ENCODE measurements at places on chromosomes 12 and 14. TPM values are rescaled to one million over a fixed set of nuclear protein-coding genes. Genes with fewer than 3 reads are reported as not detected.

Gene GLIPR1L2
- 0.30 TPM for total RNA-seq

Gene BCL11B
- 115 TPM for total RNA-seq

Gene RCOR1
- total RNA-seq, result 23.7 TPM

Gene GPR84
- total RNA-seq, result 0.15 TPM

Gene FAM90A1
- total RNA-seq, result 0.15 TPM

Gene CCDC88C
- total RNA-seq, result 193 TPM

Gene KRT6A
- not detected for total RNA-seq

Gene AICDA
- total RNA-seq, result not detected

DNA sequence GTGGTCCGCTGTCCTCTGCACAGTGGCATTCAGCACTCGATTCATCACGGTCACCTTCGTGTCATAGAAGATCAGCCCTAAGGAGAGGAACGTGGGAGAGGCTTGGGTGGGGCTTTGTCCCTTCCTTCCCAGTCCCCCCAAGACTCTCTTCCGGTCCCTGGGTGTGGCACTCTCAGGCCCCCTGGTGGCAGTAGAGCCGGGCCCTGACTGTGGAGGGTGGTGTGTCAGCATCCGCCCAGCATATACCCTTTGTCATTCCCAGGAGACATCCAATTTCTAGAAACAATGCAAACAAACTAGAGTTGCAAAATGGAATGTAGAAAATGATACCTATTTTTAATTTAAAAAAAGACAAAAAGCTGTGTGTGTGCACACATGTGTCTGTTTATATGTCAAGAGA, 45.0 kb downstream of the TRAFD1 start:
- DNase-seq, result peak; percentile 23

DNA sequence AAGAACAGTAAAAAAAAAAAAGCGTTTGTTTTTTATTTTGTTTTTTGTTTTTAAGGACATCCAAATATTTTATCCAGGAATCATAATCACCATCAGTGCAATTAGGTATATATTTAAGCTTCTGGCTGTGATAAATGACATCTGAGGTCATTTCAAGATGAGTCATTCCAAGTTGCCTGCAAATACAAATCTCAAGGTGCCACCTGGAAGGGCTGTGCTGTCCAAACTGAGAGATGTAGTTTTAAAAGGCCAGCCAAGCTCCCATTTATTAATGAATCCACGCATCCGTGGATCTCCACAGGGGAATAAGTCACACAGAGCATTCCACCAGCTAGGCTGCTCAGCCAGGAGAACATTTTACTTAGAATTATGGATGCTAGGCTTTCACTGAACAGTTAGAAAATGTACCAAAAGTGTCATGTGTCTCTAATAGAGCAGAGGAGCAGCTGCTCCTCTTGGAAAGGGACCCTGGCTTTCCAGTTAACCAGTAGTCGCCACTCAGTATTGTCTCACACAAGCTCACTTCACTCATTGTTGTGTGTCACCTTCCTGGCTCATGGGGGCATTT, 1151.4 kb upstream of the TMEM132C start:
- no peak for DNase-seq

DNA sequence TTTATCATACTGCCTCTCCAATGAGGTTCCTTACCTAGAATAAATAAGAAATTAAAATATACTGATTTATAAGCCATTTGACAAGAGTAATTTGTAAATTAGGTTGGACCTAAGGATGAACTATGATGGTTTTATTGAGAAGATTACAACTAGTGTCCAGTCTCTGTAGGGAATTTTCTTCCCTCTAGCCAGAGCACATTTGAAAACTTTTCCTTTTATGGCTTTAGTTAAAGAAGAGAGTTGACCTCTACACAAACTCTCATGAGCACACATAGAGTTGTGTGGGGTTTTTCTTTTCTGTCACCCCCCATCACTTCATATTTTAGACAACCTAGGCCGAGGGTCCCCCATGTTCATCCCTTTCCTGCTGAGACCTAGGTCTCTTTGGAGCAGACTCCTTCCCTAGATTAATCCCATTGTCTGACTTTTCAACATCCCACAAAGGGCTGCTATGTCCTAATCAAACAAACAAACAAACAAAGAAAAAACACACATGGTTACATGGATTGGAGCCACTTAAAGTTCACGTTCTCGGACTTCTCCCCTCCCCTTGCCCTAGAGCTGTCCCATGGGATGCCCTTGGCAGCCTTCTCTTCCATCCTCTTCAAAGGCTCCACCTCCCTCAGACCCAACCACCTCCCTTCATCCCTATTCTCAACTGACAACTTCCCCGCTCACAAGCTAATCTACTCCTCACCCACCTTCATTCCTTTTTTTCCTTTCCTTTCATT, 40.7 kb downstream of the GPR135 start:
- DNase-seq, result no peak

DNA sequence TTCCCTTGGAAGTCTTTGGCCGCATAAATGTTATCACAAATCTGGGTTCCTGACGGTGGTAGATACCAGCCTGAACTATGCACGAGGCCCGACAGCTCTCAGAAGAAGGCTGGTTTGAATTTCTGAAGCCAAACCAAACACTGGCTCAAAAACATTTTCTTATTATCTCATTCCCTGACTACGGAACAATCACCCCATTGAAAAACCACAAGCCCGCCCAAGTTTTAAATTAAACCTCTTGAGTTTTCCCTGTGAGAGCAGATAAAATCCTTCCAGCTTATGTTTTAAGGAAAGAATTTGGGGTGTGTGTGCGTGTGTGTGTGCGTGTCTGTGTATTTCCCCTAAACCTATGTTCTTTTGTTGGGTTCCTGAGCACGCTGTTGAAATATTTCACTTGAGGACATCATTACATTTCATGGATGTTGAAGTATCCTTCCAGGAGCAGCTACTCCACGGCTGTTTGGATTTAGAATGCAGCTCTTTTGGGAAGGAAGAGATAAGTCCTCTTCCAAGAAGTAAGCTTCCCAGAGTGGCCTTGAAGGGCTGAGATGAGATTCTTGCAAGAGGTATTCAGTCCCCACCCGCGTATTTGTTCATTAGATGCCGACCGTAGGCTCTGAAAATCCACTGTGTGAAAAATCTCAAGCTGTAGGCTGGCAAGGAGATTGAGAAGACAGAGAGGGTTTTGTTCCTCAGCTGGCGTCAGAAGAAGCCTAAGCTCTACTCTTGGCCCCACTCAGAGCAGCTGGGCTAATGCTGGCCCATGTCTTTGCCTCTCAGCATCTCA, 131.0 kb upstream of the NCOR2 start:
- no peak for DNase-seq

DNA sequence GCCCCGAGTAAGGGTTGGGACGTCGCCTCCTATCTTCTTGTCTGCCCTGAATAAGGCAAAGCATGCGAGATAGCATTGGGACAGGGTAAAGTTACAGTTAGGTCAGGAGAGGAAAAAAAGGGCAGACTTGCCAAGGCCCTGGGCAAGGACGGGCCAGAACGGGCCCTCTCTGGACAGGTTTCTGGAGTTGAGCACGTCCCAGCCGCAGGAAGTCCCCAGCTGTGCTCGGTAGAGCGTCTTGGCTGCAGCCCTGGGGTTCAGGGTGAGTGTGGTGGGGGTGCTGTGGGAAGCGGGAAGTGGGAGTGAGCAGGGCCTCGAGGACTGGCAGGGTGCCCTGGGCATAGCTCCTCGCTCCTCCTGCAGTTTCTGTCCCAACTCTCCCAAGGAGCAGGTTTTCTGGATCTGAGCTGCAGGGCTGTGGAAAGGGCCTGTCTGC, 5.4 kb downstream of the RPS6KL1 start:
- DNase-seq, result no peak

- no peak for DNase-seq
Measured at GRCh38 chr14:94660306-94660946, 48.2 kb downstream of the SERPINA3 start.

GRCh38 chr14:59254911-59255545, 66.6 kb downstream of the DAAM1 start:
- no peak for DNase-seq

DNA sequence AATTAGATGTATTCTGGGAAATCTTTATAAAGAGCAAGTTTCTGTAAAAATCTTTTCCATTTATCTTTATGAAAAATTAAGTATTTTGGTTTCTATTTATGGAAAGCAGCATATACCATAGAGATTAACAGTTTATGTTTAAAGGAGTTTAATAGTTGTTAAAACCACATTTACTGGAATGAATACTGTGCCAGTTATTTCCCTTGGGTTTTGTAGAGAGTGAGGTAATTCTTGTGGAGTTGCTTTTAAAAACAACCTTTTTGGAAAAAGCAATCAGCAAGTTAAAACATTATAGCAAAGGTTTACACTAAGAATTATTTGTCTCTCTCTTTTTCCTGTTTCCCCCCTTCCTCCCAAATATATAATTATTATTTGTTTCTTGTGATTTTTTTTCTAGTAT, 34.9 kb downstream of the AEBP2 start:
- DNase-seq, result no peak

GRCh38 chr12:132049876-132050275, 94.2 kb downstream of the DDX51 start:
- DNase-seq, result no peak

- DNase-seq, result no peak
Measured at GRCh38 chr12:98635657-98636323, 8.8 kb downstream of the IKBIP start.

DNA sequence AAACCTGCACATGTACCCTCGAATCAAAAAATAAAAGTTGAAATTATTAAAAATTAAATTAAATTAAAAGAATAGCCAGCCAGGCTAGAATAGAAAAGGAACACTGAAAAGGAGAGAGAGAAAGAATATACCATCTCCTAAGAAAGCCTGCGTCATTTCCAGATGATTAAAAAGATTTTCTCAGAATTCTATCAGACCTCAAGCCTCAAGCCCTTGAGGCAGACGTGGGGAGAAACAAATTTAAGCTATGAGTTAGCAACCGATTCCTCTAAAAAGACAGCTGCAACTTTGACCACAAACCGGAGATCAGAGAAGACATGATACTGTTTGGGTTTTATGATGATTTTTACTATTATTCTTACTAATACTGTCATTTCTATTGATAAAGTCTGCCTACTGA, 138.3 kb downstream of the KSR2 start:
- no peak for DNase-seq

DNA sequence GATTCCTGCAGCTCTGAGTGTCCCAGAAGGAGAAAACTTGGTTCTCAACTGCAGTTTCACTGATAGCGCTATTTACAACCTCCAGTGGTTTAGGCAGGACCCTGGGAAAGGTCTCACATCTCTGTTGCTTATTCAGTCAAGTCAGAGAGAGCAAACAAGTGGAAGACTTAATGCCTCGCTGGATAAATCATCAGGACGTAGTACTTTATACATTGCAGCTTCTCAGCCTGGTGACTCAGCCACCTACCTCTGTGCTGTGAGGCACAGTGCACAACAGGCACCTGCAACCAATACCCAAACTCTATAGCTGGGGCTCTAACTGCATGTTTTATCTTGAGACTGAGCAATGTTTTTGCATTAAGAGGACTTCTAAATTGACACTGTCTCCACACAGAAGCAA, 379.2 kb upstream of the OR4E1 start:
- DNase-seq, result peak; percentile 13

- DNase-seq, result no peak
Measured at GRCh38 chr14:103638594-103638993, 9.6 kb downstream of the KLC1 start.

GRCh38 chr12:52559979-52560378, 7.0 kb upstream of the KRT71 start:
- DNase-seq, result no peak

DNA sequence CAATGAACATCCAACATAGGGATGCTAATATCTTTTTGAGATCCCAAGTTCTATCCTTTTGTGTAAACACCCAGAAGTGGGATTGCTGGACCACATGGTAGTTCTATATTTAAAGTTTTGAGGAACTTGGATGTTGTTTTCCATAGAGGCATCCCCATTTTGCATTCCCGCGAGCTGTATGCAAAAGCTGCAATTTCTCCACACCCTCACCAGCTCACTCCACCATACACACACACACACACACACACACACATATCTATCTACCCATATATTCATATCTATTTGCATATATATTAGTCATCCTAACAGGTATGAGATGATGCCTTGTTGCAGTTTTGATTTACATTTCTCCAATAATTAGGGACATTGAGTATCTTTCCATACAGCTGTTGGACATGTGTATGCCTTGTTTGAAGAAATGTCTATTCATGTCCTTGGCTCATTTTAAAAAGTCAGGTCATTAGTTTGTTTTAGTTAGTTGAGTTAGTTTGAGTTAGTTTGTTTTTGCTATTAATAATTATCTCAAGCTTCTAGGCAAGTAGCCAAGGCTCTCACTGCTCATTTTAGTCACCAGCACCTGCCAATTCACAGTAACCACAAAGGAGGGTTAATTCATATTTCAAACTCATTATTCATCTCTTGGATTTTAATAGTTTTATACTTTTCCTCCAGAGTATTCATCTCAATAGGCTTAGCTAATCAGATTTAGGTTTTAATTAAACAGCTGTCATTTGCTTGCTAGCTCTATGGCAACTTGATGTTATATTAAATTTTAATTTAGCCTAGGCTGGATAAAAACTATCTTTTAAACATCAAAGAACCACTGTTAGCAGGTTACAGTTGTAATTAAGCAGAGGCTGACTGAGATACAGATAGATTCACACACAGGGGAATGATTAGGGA, 1435.9 kb upstream of the TMEM132C start:
- no peak for DNase-seq

DNA sequence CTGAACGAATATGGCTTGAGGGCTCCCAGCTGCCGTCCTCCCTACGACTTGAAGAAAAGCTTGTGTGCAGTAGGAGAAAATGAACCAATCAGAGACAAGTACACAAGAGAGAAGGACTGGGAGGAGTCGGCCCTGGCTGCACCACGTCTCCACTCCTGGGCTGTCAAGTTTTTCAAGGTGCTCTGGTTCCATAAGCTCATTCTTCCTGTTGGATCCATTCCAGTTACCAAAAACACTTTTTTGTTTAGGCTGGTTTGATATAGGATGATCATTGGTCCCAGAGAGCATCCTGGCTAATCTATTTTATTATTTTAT, 2.8 kb upstream of the A2ML1 start:
- no peak for DNase-seq

GRCh38 chr12:3342051-3342450, 149.0 kb upstream of the PRMT8 start:
- no peak for DNase-seq

GRCh38 chr14:99129998-99130397, 142.0 kb downstream of the BCL11B start:
- DNase-seq, result no peak

DNA sequence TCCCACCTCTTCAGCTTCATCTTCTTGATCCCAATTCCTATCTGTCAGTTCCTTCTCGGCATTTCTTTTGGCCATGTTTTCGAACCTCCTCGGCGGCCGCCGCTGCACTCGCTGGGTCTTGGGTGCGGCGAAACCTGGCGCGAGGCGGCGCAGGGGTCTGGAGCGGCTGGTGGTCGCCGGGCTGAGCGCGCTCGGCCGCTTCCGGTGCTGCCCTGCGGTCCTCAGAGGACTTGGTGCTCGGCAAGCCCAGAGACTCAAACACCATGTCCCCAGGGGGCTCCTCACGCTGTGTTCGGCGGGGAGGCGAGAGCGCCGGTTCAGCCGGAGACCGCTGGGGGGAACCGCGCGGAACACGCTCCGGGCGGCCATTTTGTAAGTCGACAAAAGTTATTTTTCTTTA, 51.8 kb downstream of the PPP1R36 start:
- no peak for DNase-seq

- no peak for DNase-seq
Measured at GRCh38 chr12:8554451-8555195, 13.9 kb upstream of the CLEC4E start.
